Stimulated activated CD4-positive, alpha-beta T cell treated with anti-CD3 and anti-CD28 coated beads, Interleukin-2, amount 100 ng/mL, for 48 hours (primary cell): ENCODE measurements at places on chromosomes 2 and 18.

GRCh38 chr2:144328938-144329337 lies 191.0 kb downstream of the ZEB2 start:
- no peak for DNase-seq

DNA sequence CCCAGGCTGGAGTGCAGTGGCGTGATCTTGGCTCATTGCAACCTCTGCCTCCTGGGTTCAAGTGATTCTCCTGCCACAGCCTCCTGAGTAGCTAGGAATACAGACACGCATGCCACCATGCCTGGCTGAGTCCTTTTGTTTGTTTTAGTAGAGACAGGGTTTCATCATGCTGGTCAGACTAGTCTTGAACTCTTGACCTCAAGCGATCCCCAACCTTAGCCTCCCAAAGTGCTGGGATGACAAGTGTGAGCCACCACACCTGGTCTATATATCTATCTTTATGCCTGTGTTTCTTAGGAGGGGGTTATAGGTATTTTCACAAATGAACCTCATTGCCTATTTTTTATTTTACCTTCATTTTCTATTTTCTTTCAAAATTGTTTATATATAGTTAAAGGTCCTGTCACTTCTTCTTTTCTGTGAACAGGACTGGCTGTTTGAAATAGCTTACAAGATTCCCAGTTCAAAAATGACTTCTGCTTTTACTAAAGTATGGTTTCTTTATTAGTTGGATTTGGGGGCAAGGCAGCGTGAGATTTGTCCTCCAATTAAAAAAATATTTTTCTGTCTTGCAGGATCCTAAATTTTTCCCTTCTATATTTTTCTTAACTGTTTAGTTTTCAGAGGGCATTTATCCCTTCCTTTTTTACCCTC lies 16.4 kb upstream of the MARCHF7 start:
- DNase-seq, result no peak

DNA sequence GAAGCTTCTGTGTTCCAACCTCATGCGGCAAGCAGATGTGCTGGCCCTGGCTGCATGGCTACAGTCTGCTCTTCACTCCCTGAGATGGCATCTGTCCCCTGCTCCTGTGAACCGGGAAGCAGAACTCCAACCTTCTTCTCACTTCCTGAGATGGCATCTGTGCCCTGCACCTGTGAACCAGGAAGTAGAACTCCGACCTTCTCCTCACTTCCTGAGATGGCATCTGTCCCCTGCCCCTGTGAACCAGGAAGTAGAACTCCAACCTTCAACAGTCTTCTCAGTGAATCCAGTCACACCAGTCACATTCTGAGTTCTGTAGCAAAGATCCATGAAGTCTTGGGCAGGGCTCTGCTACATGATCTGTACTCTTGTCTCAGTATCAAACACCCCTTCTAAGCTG lies 887.2 kb upstream of the KLHL29 start:
- no peak for DNase-seq

GRCh38 chr18:58953627-58954026 lies 89.0 kb downstream of the ZNF532 start:
- DNase-seq, result no peak

DNA sequence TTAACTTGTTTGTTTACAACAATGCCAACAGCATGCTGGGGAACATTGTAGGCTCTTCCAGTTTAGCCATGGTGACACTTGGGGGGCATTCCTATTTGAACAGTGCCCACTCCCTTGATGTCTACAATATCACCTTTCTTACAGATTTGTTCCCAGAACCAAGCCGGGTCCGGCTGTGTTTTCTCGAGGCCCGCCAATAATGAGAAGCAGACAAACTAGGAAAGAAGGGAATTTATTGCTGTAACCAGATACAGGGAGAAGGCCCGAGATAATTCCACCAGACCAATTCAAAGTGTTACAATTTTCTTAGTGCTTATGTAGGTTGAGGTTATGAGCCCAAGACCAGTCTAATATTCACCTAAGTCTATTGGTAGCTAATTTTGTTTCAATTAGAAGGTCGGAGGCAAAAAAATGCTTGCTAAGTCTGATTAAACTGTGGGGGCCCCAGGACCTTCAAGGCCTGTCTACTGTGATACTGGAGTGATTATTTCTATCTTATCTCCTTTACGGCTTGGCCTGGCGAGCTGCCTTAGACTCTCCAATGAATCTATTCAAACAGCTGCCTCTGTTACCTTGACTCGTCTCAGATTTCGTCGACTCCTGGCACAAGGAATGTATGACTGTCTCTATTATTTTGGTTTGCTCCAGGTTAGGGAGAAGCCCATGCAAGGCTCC lies 59.1 kb upstream of the PSME4 start:
- DNase-seq, result no peak

DNA sequence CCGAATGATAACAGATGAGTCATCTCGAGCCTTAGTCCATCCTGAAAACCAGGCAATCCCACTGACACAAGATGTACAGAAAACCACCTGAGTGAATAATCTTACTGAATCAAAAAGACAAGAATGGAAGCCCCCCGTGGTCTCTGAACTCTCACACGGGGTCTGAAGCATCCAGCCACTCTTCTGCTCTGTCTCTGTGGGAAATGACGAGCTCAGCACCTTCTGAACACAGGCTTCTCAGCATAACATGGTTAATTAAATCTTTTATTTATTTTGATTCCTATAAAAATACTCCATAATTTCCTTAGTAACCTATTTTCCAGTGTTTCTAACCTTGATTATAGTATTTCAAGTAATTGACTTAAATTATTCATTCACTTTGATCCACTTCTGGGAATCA lies 203.7 kb downstream of the TMEM163 start:
- DNase-seq, result no peak

GRCh38 chr2:106147159-106147558 lies 46.9 kb downstream of the UXS1 start:
- DNase-seq, result no peak

GRCh38 chr2:189057316-189057715 lies 83.1 kb downstream of the COL3A1 start:
- DNase-seq, result no peak

GRCh38 chr2:177767768-177768167 lies 304.8 kb downstream of the PDE11A start:
- no peak for DNase-seq

DNA sequence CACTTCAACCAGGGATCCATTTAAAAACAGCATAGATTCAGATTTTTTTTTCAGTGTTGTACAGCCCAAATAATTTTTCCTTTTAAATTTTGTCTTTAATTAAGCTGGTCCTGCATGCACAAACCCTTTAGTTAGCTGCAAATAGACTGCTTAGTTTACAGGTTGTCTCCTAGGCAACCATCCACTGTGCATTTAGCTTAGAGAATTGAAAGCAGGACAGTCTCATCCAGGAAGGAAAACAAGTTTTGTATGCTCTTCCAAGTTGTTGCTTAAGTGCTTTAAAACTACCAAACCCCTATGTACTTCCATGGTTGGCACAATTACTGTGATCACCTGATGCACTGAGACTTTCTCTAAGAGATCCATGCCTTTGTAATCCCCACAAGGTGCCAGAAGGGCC lies at the start of gene MAP3K19:
MAP3K19 (minus strand) TSS at position 148 of the 400 bp plus-strand sequence. CDS start 22,800 bp downstream, outside the sequence.
- DNase-seq, result no peak

DNA sequence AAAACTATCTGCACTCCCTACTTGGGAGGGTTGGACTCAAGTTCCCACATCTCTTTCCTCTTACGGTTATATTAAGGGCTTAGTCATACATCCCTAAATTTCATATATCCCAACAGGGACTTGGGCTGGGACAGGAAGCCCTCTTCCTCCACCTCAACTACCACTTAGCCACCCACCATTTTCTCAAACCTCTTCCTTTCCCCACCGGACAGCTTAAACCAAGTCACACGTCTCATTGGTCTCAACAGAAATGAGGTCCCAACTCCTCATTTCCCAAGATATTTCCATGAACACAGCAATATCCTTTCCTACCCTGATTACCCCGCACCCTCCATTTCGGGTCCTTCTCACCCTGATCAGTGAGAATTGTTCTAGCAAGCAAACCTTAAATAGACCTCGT lies 736 bp downstream of the ZSCAN30 start:
- no peak for DNase-seq

GRCh38 chr2:231383416-231384108 lies 11.9 kb upstream of the B3GNT7 start:
- no peak for DNase-seq

GRCh38 chr18:23207191-23207955 lies 72.1 kb downstream of the CABLES1 start:
- no peak for DNase-seq

DNA sequence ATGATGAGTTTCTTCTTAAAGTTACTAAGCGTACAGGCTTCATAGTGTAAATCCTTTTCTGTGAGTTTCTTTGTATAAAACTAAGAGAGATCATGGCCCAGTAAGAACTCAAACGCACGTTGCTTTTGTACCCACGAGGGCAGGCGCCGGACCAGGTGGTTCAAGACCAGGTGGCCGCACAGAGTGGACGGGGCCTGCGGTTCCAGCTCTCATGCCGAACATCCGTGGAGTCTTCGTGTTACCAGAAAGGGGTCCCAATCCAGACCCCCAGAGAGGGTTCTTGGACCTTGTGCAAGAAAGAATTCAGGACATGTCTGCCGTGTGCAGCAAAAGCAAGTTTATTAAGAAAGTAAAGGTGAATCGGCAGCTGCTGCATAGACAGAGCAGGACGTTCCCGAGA lies 53.0 kb downstream of the KCNG2 start:
- DNase-seq, result no peak

DNA sequence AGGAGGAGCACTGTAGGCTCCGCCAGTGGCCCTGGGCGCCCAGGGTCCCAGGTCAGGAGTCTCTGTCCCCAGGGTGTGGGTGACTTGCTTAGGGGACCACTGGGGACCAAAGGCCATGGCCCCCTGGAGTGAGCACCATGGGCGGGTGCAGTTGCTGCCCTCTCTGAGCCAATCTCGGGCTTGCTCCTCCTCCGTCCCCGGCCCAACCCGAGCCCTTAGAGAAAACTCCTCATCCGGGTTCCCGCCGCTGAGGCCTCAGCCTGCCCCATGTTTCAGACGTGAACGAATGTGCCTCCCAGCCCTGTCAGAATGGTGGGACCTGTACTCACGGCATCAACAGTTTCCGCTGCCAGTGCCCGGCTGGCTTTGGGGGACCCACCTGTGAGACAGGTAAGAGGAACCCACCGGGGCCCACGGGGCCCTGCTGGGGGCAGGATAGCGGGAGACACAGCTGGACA lies 38.6 kb downstream of the SNED1 start:
- no peak for DNase-seq

DNA sequence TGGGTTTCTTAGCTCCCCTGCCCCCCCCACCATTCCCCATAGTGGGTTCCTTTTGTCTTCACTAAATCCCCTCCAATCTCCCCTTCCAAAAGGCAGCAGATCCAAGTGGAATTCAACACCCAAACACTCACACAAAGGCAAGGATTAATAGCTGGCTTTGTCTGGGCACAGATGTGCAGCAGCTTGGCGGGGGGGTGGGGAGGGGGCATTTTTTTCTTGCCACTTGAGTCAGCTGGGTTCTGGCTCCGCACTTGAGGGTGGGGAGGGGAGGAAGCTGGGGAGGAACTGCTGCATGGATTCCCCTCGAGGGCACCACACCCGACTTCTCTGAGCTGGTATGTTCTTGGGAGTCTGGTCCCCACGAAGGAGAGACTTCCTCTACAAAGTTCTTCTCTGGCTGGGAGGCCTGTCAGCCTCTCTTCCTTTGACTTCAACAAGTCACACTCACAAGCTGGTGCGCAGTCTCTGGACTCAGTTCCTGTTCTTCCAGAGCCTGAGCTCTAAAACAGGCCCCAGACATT lies 36.0 kb downstream of the SERTAD2 start:
- DNase-seq, result no peak

GRCh38 chr18:3782901-3783300 lies 332.9 kb downstream of the TGIF1 start:
- DNase-seq, result no peak

- no peak for DNase-seq
These were observed 1275.2 kb upstream of the CRIM1 start for GRCh38 chr2:35080231-35080910.

DNA sequence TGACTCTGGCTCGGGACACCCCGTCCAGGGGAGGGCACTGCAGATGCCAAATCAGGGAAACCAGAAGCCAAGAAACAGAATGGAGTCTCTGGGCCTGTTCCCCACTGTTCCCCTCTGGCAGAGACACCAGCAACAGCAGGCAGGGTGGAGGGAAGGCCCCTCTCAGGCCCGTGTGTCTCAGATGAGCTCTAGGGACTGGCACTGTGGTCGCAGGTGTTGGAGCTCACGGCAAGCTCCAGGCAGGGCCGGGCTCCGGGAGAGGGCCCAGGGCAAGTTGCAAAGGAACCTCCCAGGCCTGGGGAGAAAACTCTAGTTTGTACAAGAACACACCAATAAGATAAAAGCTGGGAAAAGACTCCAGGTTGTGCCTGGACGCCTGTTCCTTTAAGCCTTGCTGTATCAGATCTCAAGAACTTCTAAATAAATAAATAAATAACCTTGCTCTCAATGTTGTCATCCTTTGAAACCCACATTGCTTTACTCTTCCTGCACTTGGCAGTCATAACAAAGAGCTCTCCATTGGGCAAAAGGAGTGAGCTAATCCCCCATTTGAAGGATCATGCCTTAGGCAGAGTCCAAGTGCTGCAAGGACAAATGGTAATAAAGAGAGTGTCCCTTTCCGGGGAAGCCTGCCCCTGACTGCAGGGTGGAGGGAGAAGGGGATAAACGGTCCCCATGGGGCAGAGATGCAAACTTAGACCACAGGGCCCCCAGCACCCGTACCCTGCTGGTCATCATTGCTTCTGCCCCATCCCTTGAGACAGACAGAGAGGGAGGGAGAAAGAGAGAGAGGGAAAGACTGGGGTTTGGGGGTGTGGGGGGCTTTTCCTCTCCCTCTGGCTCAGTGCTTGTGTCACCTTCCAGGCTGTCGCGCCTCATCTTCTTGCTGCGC lies 33.3 kb downstream of the CNGA3 start:
- DNase-seq, result no peak

GRCh38 chr2:217491271-217491670 lies 511.5 kb downstream of the TNS1 start:
- no peak for DNase-seq

- no peak for DNase-seq
These were observed 33.3 kb upstream of the PGAP1 start for GRCh38 chr2:196959734-196960338.

DNA sequence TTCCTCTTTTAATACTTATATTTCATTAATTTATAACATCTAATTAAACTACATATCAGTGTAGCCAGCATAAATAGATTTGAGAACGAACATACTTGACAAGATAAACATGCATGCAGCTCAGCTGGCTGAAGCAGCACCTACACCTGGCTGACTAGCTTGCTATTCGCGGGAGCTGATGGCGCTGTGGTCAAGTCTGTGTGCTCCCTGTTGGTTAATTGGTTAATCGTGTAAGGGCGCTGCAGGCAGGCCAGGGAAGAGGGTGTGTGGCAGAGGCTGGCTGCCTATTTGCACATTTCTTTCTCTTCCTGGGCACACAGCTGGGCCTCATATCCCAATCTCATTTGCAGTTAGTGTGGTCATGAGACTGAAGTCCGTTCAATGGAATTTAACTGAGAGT lies 14.5 kb upstream of the VWA3B start:
- DNase-seq, result no peak

- DNase-seq, result no peak
These were observed 416.6 kb upstream of the TRIB2 start for GRCh38 chr2:12300019-12300602.

DNA sequence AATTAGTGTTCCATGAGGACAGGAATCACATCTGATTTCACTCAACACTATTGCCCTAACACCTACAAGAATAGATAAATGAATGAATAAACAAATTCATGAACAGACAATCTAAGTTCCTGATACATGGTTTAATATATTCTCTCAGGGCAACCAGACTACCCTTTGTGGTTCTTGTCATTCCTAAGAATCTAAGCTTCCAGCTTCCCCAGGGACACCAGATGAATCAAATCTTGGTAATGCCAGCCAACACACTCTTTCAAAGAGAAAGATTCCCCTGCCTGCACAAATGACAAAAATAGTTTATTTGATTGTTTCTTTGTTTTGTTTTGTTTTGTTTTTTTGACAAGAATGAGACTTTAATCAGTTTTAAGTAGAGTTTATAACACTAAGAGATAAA lies 237.5 kb upstream of the CHAC2 start:
- DNase-seq, result no peak
